Muscle of leg (tissue), 16 donors: ENCODE measurements at places on chromosomes 7 and 10.

DNA sequence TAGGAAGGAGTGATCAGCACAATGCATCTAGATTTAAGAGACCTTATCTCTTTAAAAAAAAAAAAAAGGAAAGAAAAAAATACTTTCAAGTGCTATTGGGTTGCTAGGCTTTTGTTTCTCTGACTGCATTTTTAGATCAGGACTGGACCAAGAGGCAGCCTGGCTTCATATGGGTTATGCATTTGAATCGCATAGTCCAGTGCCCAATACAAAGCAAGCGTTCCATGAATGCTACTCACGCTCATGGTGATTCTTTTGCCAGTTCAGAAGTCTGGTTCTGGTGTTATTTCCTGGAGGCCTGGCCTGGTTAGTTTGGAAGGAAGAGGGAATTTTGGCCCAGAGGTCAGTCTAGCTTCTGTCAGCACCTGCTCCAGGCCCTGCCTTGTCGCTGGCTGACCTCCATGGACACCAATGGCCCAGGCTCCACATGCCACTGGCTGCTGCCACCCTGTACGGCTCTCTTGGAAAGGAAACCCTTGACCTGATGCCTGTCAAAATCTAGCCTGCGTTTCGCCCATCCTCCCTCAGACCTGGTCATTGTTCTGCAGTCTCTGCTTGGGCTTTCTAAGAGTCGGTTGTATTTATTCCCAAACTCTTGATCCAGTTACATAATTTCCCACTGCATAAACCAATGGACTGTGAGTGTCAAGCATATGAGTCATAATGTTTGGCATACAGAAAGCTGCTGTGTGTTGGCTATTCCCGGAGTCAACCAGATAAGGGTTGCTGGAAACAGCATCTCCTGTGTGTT, 74.3 kb upstream of the MKX start:
- no peaks in the 10 kb centered on the region for H3K27me3 ChIP-seq
- DNase-seq = peak; percentile 31
- no peak overlapping the region for H3K4me3 ChIP-seq
- H3K27ac ChIP-seq = no peak overlapping the region
- no peaks in the 10 kb centered on the region for H3K4me1 ChIP-seq

DNA sequence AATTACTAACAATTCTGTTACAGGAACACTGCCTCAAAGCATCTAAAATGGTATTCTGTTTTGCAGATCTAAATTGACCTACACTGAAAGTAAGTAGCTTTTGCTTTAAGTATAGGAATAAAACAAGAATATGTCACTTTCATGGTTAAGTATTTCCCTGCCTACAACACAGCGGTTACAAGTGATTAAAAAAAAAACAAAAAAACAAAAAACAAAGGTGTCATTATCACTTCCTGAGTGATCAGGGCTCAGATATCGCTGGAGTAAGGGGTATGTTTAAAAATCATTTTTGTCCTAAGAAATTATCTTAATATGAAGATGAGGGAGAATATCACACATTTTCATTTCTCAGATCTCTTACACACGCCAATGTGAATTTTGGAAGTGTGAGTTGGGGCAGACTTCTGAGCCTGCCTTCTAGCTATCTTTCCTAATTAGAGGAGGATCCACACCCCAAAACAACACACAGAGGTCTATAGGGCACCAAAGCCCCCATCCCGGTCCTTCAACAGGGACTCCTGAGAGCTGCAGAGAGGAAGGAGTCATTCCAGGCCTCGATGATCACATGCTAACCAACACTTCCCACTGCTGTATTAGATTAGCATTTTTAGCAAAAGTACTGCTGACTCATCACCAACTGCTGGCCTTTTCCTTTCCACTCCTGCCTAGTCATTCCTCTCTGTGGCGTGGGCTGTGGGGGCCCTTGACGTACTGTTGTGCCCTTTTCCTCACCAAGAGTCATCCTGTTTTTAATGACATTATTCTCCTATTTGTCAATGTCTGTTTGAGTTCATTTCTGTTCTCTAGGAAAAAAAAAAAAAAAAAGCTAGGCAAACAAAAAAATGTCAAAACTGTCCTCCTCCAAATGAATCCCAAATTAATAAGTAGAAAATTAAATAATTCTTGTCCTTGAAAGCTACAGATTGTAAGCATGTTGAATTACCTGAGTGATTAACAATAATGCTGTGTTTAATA, 31.2 kb downstream of the PRTFDC1 start:
- no peak overlapping the region for H3K27ac ChIP-seq
- no peaks in the 10 kb centered on the region for H3K36me3 ChIP-seq
- H3K4me1 ChIP-seq = no peaks in the 10 kb centered on the region
- H3K4me3 ChIP-seq = no peak overlapping the region

DNA sequence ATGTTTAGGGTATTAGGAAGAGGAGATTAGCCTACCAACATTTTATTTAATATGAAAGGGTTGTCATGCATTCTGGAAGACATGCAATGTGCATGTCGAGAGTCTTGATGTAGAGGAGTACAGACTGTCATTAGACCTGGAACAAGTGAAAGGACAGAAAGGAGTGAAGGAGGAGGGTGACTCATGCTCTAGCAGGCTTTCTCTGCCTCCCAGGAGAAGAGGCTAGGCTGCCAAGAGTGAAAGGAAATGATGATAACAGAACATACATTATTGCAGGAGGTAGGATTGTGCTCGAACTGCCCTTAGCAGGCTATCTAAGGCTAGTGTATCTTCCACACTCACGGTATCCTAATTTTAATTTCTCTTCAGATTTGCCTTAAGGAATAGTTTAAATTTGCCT, 228.8 kb downstream of the EXOC4 start:
- H3K4me3 ChIP-seq = no peak overlapping the region
- DNase-seq = peak; percentile 82
- H3K4me1 ChIP-seq = peaks cover 2% of the 10 kb centered on the region

DNA sequence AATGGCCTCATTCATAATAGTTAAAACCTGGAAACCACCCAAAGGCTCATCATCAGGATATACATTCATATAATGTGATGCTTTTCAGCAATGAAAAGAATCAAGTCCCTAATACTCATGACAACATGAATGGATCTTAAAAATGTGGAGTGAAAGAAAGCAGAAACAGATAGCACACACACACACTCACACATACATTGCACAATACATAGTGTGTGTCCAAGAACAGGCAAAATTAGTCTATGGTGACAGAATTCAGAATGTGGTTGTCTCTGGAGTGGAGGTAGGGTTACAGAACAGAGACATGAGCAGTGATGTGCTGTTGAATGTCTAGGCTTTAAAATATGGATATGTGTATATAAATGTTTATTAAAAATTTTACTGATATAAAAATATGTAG, 419.9 kb upstream of the PCDH15 start:
- no peaks in the 10 kb centered on the region for H3K4me1 ChIP-seq
- H3K36me3 ChIP-seq = no peaks in the 10 kb centered on the region
- H3K4me3 ChIP-seq = no peak overlapping the region
- H3K27me3 ChIP-seq = no peaks in the 10 kb centered on the region
- H3K27ac ChIP-seq = no peak overlapping the region

- DNase-seq = no peak
- H3K27me3 ChIP-seq = no peaks in the 10 kb centered on the region
- no peak overlapping the region for H3K4me3 ChIP-seq
- H3K36me3 ChIP-seq = no peaks in the 10 kb centered on the region
Measured at GRCh38 chr7:13987395-13987794, 2.1 kb downstream of the ETV1 start.

DNA sequence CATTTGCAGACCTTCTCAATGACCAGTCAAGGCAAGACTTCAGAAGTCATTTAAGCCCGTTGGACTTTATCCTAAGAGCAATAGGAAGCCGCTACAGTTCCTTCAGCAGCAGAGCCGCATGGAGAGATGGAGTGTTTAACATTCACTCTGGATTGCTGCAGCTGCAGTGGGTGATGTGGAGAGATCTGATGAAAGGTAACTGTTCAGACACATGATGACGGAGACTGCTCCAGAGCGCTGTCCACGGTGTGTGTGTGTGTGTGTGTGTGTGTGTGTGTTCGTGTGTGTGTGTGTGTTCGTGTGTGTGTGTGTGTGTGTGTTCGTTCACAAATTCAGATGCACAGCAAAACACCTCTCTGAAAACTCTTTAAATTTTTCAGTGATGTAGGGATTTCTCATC, 37.0 kb downstream of the SEC61G start:
- H3K4me1 ChIP-seq = no peaks in the 10 kb centered on the region
- no peaks in the 10 kb centered on the region for H3K36me3 ChIP-seq
- DNase-seq = no peak
- no peak overlapping the region for H3K27ac ChIP-seq
- no peak overlapping the region for H3K4me3 ChIP-seq

DNA sequence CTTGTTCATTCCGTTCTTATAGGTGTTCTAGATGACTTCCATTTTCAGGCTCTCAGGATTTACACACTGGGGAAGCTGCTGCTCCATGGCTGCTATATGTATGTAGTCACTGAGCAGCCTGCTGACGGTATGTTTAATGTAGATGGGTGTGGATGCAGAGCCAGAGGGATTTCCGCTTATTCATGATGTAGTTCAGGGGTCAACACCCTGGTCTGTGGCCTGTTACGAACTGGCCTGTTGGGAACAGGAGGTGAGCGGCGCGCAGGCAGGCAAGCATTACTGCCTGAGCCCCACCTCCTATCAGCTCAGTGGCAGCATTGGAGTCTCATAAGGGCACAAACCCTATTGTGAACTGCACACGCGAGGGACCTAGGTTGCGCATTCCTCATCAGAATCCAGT, 33.9 kb downstream of the DNAJB6 start:
- H3K4me1 ChIP-seq = no peaks in the 10 kb centered on the region
- no peaks in the 10 kb centered on the region for H3K27me3 ChIP-seq
- no peak overlapping the region for H3K4me3 ChIP-seq
- peaks cover 77% of the 10 kb centered on the region for H3K36me3 ChIP-seq

- peak; percentile 60 for DNase-seq
- H3K36me3 ChIP-seq = peaks cover 5% of the 10 kb centered on the region
- H3K27me3 ChIP-seq = no peaks in the 10 kb centered on the region
- H3K4me3 ChIP-seq = no peak overlapping the region
- H3K27ac ChIP-seq = no peak overlapping the region
Measured at GRCh38 chr10:35212856-35213255, 86.2 kb downstream of the CREM start.

DNA sequence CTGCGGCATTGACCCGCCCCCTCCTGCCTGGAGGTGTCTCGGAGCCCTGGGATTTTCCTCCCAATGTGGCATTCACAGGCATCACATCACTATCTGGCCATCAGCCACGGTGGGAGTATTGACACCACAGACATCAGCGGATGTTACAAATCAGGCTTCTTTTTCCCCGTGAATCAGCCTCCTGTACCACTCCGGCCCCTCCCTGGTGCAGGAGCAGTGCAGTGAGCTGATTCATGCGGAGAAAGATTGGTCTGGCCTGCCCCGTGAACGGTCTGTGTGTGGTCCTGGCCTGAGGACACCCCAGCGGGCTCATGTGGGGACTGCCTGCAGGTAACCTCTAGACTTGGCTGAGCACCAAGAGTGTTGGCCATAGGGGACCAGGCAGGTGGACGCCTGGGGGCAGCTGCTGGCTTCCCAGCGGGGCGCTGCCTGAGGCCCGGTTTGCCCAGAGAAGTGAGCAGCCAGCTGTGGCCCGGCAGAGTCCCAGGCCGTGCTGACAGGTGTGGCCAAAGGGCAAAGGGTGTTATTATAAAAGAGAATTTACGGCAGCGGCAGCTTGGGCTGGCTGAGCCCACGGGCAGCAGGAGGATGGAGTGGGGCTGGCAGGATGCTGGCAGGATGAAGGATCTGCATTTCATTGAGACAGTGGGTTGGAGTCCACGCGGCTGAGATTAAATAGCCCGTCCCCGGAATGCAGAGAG, 32.1 kb upstream of the GNA12 start:
- peaks cover 3% of the 10 kb centered on the region for H3K27me3 ChIP-seq
- no peak overlapping the region for H3K4me3 ChIP-seq
- peaks cover 32% of the 10 kb centered on the region for H3K4me1 ChIP-seq
- H3K27ac ChIP-seq = no peak overlapping the region
- no peak for DNase-seq

GRCh38 chr10:84423719-84424118, 95.3 kb downstream of the CCSER2 start:
- DNase-seq = no peak
- peaks cover 2% of the 10 kb centered on the region for H3K4me1 ChIP-seq

- peak; percentile 94 for DNase-seq
- H3K4me1 ChIP-seq = peaks cover 36% of the 10 kb centered on the region
- H3K4me3 ChIP-seq = no peak overlapping the region
Measured at GRCh38 chr10:68154211-68154497, 44.9 kb downstream of the MYPN start.

- peaks cover 4% of the 10 kb centered on the region for H3K4me1 ChIP-seq
- no peak for DNase-seq
Measured at GRCh38 chr7:75900617-75901315, 14.2 kb upstream of the POR start.

DNA sequence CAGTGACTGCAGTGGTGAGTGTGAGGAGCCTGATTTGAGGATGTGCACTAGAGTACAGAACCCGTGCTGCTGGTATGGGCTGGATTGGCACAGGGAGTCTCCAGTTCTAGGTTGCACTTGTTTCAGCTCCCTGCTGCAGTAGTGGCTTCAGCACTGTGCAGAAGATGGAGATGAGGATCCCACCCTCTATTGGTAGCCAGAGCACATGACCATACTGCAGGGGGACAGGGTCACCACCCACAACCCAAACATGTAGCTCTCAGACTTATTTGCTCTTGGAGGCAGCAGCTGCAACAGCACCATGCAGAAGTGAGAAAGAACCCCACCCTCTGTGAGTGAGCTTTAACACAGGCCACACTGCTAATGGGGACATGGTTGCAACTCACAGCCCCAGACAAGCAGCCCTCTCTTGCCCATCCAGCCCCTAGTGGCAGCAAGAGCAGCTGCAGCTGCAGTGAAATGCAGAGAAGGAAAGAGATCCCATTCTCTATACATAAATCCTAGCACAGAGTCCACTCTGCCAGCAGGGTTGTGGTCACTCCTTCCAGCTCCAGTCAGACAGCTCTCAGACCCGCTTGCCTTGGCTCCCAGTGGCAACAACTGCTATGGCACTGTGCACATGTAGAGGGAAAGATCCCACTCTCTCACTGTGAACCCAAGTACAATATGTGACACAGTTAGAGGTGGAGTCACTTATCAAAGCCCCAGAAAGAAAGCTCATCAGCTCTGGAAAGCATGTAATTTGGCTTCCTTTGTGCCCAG, 51.4 kb upstream of the SCIN start:
- no peak overlapping the region for H3K27ac ChIP-seq
- no peaks in the 10 kb centered on the region for H3K27me3 ChIP-seq
- no peak overlapping the region for H3K4me3 ChIP-seq
- no peaks in the 10 kb centered on the region for H3K4me1 ChIP-seq
- H3K36me3 ChIP-seq = no peaks in the 10 kb centered on the region
- no peak for DNase-seq

GRCh38 chr7:103504505-103505135, 58.6 kb upstream of the SLC26A5 start:
- DNase-seq = no peak
- H3K4me3 ChIP-seq = no peak overlapping the region
- H3K4me1 ChIP-seq = no peaks in the 10 kb centered on the region
- no peaks in the 10 kb centered on the region for H3K27me3 ChIP-seq
- no peaks in the 10 kb centered on the region for H3K36me3 ChIP-seq
- H3K27ac ChIP-seq = no peak overlapping the region

DNA sequence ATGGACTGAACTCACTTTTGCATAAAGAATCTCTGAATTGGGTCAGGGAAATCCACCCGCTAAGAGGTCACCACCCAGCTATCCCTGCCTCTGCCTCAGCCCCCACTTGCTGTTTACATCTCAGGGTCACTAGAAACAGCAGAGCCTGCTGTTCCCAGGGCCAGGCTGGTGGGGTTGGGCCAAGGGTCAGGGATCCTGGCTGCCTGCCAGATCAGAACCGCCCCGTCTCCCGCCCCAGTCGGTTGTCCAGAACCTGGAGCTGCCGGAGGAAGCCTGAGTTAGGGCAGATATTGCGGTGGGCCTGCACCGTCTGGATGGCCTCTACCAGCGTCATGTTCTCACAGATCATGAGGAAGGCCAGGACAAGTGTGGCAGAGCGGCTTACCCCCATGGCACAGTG, 17.0 kb upstream of the SAMD8 start:
- peaks cover 10% of the 10 kb centered on the region for H3K36me3 ChIP-seq
- H3K4me3 ChIP-seq = no peak overlapping the region
- no peak for DNase-seq
- H3K4me1 ChIP-seq = no peaks in the 10 kb centered on the region
